T47D (cell line): ENCODE measurements at places on chromosomes 16 and 17.

DNA sequence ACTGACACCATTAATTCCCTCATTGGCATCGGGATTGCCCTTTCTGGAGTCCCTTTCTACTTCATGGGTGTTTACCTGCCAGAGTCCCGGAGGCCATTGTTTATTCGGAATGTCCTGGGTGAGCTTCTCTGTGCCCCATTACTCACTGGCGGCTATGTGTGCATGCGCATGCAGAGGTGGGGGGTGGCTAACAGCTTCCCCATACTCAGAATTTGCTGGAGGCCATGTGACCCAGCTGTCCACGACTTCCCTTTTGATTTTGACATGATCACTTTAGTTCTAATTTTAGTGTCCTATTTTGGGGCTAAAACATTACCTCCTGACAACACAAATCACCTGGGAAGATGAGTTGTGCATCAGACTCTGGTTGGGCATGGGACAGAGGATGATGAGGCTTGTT lies 14.1 kb downstream of the SLC7A6OS start:
- no peak for DNase-seq

- no peak for DNase-seq
These were observed 16.6 kb downstream of the DPEP1 start for GRCh38 chr16:89629827-89630610.

DNA sequence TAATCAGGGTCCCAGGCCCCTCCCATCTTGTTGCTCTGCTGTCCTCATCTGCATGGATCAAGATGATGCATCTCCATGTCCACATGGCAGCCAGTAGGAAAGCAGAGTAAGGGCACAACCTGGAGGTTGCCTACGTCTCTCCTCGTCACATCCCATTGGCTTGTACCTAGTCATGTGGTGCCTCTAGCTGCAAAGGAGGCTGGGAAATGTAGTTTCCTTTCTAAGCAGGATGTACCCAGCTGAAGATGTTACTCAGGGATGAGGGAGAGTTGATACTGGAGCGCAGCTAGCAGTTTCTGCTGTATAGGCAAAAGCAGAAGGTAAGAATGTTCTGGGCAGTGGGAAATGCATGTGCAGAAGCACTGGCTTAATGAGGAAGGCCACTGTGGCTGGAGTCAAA lies 20.8 kb downstream of the ABCC1 start:
- DNase-seq, result peak; percentile 39

GRCh38 chr16:80347900-80348299 lies 192.9 kb upstream of the DYNLRB2 start:
- DNase-seq, result no peak

DNA sequence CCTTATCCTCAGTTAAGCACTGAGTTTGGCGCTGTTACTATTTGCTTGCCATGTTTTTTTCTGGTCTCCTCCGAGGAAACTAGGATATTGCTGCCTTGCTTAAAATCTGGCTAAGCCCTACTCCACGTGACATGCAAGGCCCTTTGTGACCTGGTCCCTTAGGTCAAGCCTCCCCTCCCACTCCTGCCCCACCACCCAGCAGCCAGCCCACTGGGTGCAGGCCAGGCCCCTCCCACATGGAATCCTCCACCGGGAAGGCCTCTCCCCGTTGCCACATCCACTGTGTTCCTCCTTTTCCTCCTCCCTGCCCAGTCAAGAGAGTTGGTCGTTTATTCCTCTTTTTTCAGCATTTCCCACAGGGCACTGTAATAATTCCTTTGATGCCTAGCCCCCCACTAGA lies 16.2 kb downstream of the PSMD3 start:
- DNase-seq, result no peak
